Thymus (tissue), 14 donors: ENCODE measurements at places on chromosomes 12 and 14. TPM values are rescaled to one million over a fixed set of nuclear protein-coding genes. Genes with fewer than 3 reads are reported as not detected.

GRCh38 chr12:39931857-39932256 is 174.0 kb downstream of the SLC2A13 start:
- H3K27ac ChIP-seq = no peak overlapping the region
- H3K36me3 ChIP-seq = no peaks in the 10 kb centered on the region
- H3K4me3 ChIP-seq = no peak overlapping the region
- H3K4me1 ChIP-seq = no peaks in the 10 kb centered on the region
- no peaks in the 10 kb centered on the region for H3K27me3 ChIP-seq

DNA sequence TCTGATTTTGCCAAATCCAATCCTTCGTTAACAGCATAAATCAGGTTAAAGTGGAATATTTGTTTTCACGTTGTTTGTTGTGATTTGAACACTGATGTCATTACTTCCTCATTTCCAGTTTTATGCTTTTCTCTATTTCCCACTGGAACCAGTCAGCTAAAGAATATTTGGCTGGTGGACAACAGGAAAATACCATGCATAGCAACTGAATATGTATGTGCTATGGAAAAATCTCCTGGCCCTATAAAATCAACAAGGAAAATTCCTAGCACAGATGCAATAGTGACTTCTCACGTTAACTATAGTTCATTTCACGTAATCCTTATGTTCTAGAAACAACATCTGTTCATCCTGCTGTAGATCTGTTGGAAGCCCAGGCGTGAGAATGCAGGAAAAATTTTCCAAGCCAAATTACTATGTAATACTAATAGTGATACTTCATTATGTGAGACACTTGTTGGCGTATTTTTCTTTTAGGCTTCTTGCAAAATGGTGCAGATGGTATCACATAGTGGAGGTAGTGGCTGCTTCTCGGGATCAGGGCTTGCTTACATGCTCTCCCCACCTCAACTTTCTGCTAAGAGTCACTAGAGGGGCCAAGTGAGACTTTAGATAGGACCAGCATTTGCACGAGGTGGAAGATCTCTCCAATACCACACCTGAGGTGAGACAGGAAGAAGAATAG is 86.3 kb upstream of the USP44 start:
- no peaks in the 10 kb centered on the region for H3K27me3 ChIP-seq
- H3K27ac ChIP-seq = no peak overlapping the region
- no peak for DNase-seq

DNA sequence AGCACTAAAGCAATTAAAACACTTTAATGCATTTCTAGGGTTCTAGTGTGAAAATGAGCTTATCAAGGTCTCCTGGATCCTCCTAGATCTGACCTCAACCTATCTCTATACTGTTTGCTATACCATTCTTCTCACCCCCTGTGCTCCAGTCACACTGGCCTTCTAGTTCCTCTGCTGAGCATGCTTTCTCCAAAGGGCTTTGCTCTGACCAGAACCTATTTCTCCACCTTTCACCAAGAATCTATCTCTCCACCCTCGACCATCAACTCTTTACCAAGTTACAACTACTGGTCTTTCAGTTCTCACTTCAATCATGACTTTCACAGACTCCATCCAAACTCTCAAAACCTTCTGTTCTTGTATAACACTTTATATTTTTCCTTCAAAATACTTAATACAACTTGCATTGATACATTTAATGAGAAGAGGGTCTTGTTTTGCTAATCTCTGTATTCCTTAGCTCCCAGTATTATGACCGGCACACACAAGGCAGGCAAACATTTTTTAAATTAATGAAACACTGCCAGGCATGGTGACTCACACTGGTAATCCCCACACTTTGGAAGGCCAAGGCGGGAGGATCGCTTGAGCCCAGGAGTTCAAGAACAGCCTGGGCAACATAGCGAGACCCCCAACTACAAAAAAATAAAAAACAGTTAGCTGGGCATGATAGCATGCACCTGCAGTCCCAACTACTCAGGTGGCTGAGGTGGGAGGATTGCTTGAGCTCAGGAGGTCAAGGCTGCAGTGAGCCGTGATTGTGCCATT is 22.8 kb downstream of the PPP1R12A start:
- no peak overlapping the region for H3K27ac ChIP-seq
- no peaks in the 10 kb centered on the region for H3K36me3 ChIP-seq
- H3K4me3 ChIP-seq = no peak overlapping the region
- no peaks in the 10 kb centered on the region for H3K4me1 ChIP-seq
- no peak for DNase-seq
- no peaks in the 10 kb centered on the region for H3K27me3 ChIP-seq

UNC79 gene
- 0.05 TPM for total RNA-seq

KRT74 gene
- 0.09 TPM for total RNA-seq

- peaks cover 9% of the 10 kb centered on the region for H3K4me1 ChIP-seq
- peak; percentile 25 for DNase-seq
- H3K4me3 ChIP-seq = no peak overlapping the region
- no peaks in the 10 kb centered on the region for H3K27me3 ChIP-seq
- H3K27ac ChIP-seq = no peak overlapping the region
These were observed 119.6 kb upstream of the EEA1 start for GRCh38 chr12:93048656-93049055.

DNA sequence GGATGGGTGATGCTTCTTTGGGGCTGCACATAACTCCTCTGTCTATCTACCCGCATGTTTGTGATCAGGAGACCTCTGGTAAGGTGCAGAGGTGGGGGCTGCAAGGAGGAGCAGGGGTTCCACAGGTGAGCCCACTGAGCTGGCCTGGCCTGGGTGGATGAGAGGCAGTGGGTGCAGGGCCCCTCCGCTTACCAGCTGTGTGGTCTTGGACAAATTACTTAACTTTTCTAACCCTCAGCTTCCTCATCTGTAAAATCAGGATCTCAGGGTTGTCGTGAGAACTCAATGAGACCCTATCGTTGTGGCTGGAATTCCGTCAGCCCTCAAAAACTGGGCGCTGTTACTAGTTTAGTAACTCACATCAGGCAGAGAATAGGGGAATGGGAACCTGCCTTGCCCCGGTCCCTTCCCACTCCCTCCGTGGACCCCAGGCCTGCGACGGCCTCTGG is 7.5 kb downstream of the PTPN6 start:
- H3K36me3 ChIP-seq = peaks cover 76% of the 10 kb centered on the region
- peak overlapping the region; percentile 68 for H3K27ac ChIP-seq
- H3K27me3 ChIP-seq = no peaks in the 10 kb centered on the region
- DNase-seq = no peak
- peaks cover 94% of the 10 kb centered on the region for H3K4me1 ChIP-seq

- no peak overlapping the region for H3K27ac ChIP-seq
- H3K4me1 ChIP-seq = no peaks in the 10 kb centered on the region
- no peak for DNase-seq
- no peaks in the 10 kb centered on the region for H3K27me3 ChIP-seq
- H3K4me3 ChIP-seq = no peak overlapping the region
These were observed 23.2 kb downstream of the HAL start for GRCh38 chr12:95972832-95973456.

PDE3A gene
- total RNA-seq = 1.1 TPM

LRTM2 gene
- total RNA-seq = 0.05 TPM

DNA sequence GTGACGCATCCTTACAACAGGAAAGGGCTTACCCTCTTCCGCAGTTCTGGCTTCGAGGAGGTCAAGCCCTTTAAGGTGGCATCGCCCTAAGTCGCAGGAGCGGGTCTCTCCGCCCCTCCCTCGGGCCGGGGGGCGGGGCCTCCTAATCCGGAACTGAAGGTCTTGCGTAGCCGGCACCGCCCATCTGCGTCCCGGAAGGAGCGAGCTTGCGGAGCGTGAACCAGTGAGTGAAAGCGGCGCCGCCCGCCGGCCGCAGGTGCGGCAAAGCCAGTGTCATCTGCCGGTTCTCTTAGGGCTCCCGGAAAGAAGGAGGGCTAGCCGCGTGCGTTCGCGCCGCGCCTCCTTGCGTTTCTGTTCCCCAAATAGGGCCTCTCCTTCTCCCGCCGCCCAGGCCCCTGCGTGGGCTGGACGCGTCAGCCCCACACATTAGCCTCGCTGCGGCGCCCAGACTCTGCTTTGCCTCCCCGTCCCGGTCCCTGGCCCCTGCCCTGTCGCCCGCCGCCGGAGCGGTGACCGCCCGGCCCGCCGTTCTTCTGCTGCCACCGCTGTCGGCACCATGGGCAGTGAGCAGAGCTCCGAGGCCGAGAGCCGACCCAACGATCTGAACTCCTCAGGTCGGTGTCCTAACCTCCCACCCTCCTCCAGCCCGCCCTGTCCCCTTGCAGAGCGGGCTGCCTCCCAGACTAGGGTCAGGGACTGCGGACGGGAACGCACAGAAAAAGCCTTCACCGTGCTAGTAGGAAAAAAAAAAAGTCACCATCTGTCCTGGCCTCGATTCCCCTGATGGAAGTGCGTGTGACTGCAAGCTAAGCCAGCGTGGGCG is at the start of gene BORCS5:
Gene BORCS5 (plus strand): TSS at position 183 of the 823 bp plus-strand sequence. CDS start 374 bp downstream, at position 557.
- no peaks in the 10 kb centered on the region for H3K36me3 ChIP-seq
- peak within 1 kb of the TSS; percentile 97 for H3K27ac ChIP-seq
- no peaks in the 10 kb centered on the region for H3K27me3 ChIP-seq
- peak within 1 kb of the TSS; percentile 93 for H3K4me3 ChIP-seq
- peaks cover 17% of the 10 kb centered on the region for H3K4me1 ChIP-seq

DNA sequence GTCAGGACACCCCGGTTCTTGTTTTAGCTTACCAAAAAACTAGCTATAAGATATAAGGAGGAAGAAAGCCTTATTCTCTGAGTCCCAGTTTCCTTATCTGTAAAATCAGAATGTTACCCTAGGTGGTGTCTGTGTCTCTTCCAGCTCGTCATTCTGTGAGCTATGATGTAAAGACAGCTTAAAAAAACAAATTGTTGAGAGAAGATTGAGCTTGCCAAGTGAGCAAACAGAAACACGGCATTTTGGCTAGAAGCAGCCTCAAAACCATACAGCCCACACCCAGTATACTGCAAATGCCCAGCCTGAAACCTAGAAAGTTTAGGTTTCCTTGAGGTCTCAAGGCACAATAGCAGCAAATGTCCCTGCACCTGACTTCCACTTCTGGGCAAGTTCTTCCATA is 151.4 kb downstream of the SSPN start:
- peaks cover 18% of the 10 kb centered on the region for H3K4me1 ChIP-seq
- H3K36me3 ChIP-seq = no peaks in the 10 kb centered on the region
- no peak overlapping the region for H3K4me3 ChIP-seq
- peak; percentile 38 for DNase-seq

GRCh38 chr14:22556990-22557623 is 31.9 kb downstream of the DAD1 start:
- H3K36me3 ChIP-seq = peaks cover 35% of the 10 kb centered on the region
- DNase-seq = peak; percentile 93
- H3K27ac ChIP-seq = peak overlapping the region; percentile 95

- H3K27ac ChIP-seq = no peak overlapping the region
- H3K4me3 ChIP-seq = no peak overlapping the region
- DNase-seq = no peak
- H3K27me3 ChIP-seq = no peaks in the 10 kb centered on the region
- no peaks in the 10 kb centered on the region for H3K4me1 ChIP-seq
- H3K36me3 ChIP-seq = no peaks in the 10 kb centered on the region
These were observed 67.2 kb downstream of the ASCL1 start for GRCh38 chr12:103024650-103025049.

- H3K4me3 ChIP-seq = no peak overlapping the region
- no peak for DNase-seq
- peaks cover 14% of the 10 kb centered on the region for H3K4me1 ChIP-seq
- no peak overlapping the region for H3K27ac ChIP-seq
- no peaks in the 10 kb centered on the region for H3K36me3 ChIP-seq
- no peaks in the 10 kb centered on the region for H3K27me3 ChIP-seq
These were observed 114.7 kb upstream of the AMIGO2 start for GRCh38 chr12:47194501-47194900.

- DNase-seq = no peak
- H3K36me3 ChIP-seq = no peaks in the 10 kb centered on the region
- no peak overlapping the region for H3K4me3 ChIP-seq
- H3K27ac ChIP-seq = no peak overlapping the region
- no peaks in the 10 kb centered on the region for H3K27me3 ChIP-seq
These were observed 15.1 kb downstream of the NAV3 start for GRCh38 chr12:77845831-77846230.

TAPBPL gene
- total RNA-seq = 60.6 TPM

FMNL3 gene
- 26.1 TPM for total RNA-seq

SERPINA12 gene
- 0.05 TPM for total RNA-seq

DNA sequence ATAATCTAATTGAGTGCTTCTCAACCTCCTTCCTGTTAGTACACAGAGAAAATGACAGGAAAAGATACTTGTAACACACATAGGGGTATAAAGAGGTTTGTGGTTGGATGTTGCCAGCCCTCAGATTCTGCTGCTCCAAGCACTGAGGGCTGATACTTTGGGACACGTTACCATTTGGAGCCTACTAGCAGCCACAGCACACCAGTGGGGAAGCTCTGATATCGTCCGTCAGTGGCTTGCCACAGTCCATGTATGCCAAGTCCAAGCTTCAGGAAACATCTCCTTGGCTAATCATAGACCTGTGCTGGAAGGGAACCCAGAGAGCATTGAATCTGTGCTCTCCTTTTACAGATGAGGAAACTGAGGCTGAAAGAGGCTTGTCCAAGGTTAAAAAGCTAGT is 22.3 kb downstream of the B4GALNT3 start:
- DNase-seq = no peak
- H3K4me3 ChIP-seq = no peak overlapping the region
- no peaks in the 10 kb centered on the region for H3K36me3 ChIP-seq

SYT1 gene
- 1.5 TPM for total RNA-seq

DNA sequence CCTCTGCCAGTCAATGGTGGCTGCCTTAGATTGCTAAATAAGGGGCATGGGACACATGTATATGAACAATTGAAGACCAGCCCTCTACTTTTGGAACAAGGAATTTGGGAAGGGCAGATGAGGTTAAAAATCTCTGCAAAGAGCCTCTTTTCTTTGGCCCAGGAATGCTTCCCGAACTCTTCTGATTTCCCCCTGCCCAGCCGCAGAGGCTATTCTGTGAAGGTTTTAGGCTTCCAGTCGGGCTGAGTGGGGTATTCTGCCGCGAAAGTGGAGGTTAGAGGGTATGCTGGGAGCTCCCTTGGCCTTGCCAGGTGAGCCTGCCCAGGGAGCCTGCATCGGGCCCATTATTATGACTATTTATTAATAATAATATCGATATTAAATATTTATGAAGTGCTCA is 1.2 kb downstream of the POU6F1 start:
- no peak overlapping the region for H3K27ac ChIP-seq
- DNase-seq = no peak
- no peak overlapping the region for H3K4me3 ChIP-seq
- H3K27me3 ChIP-seq = peaks cover 3% of the 10 kb centered on the region

FAM90A1 gene
- 0.24 TPM for total RNA-seq

GRCh38 chr14:39488600-39488999 is 56.4 kb upstream of the FBXO33 start:
- no peaks in the 10 kb centered on the region for H3K36me3 ChIP-seq
- no peaks in the 10 kb centered on the region for H3K4me1 ChIP-seq
- no peak overlapping the region for H3K4me3 ChIP-seq
- DNase-seq = no peak

GRCh38 chr14:90774316-90774715 is 41.9 kb downstream of the TTC7B start:
- no peak for DNase-seq
- no peaks in the 10 kb centered on the region for H3K36me3 ChIP-seq
- no peaks in the 10 kb centered on the region for H3K27me3 ChIP-seq
- H3K27ac ChIP-seq = no peak overlapping the region

LBHD2 gene
- 0.19 TPM for total RNA-seq
